ENCODE measurements at places on chromosomes 4 and X. TPM values are rescaled to one million over a fixed set of nuclear protein-coding genes. Genes with fewer than 3 reads are reported as not detected.

Gene TMSB15A
- not detected for total RNA-seq

DNA sequence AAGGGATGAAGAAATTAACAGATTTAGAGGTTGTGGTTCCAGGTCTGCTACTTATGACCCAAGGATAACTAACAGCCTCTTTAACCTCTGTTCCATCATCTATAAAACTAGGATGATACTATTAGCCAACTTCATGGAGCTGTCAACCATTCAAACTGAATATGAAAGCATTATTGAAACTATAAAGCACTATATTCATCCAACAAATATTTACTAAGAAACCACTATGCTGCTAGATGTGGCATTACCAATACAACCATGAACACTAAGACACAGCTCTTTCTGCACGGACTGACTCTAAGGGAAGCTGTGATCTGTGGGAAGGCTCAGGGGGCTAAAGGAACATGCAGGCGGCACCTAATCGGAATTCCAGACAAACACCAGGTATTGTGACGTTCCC lies 66.0 kb downstream of the APBB2 start:
- DNase-seq = no peak

Gene PSAPL1
- total RNA-seq = not detected

DNA sequence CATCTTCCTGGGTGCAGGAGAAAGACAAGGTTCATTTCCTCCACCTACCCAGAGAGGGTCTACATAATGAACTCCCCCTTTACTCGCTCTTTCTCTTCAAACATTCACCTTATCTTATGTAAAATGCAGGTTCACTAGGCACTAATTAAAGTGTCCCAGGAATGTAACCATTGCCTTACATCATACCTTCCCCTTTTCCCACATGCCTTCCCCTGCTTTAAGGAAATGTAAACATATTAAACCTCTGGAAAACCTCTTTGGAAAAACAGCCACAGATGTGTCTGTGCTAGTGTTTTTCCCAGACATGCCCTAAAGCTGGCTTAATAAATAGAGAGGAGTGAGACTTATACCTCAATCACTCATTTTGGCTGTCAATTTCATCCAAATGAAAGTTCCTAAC lies 15.8 kb downstream of the TBC1D9 start:
- DNase-seq = no peak

- DNase-seq = no peak
These were observed 96.4 kb upstream of the C1GALT1C1 start for GRCh38 chrX:120726294-120726693.

- DNase-seq = no peak
These were observed 37.5 kb downstream of the CHRNA9 start for GRCh38 chr4:40372651-40373050.

- no peak for DNase-seq
These were observed 480.1 kb downstream of the SPRY1 start for GRCh38 chr4:123876671-123877101.

Data from activated B cell treated with CpG ODN at 0.5 μM for 24 hours (primary cell).